LHCN-M2 (cell line): ENCODE measurements at places on chromosomes 5 and 9. TPM values are rescaled to one million over a fixed set of nuclear protein-coding genes. Genes with fewer than 3 reads are reported as not detected.

GRCh38 chr5:158805195-158805594 is 294.5 kb downstream of the EBF1 start:
- no peak for DNase-seq

- no peak for DNase-seq
Measured at GRCh38 chr9:95870906-95871305, 4.6 kb upstream of the ERCC6L2 start.

DNA sequence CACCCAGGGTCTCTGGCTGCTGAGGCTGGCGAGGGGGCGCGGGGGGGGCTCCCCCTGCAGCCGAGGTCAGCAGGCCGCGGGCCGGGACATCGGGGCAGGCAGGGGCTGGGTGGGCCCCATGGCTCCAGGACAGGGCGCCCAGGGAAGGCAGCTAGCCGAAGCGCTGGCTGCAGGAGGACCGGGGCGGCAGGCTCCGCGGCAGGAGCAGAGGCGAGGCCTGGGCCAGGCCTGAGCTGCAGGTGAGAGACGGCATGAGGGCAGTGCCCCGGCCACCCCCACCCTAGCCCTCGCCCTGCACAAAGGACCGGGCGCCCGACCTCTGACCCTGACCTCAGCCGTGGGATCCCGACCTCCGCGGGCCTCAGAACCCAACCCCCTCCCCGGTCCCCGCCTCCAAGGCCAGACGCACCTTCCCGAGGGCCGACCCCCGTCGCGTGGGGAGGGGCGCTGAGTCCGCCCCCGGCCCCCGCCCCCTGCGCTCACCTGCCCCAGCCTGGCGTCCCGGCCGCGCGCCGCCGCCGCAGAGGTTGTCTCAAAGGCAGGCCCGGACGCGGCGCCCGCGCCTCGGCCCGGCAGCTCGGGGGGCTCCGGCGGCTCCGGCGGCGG is 431 bp downstream of the RNF208 start:
- DNase-seq = no peak

FOXD4 gene
- total RNA-seq = 0.06 and 0.52 TPM in 2 replicates

GRCh38 chr5:129474544-129474943 is 14.4 kb downstream of the ADAMTS19 start:
- no peak for DNase-seq

DNA sequence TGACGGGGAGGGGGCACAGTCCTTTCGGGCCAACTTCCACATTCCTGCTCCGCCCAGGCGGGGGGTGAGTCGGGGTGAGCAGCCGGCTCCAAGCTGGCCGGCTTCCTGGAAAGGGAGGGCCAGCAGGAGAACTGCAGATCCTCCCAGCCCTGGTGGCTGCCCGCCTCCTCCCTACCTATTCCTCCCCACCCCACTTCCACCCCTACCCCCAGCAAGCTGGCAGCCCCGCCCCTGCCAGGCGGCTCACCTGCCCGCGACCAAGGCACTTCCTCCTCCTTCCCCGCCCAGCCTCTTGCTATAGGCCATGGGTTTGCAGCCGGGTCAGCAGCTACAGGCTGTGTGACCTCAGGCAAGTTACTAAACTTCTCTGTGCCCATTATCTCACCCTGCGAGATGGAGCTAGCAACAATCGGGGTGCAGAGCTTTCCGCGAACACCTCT is 5.6 kb upstream of the IRF1 start:
- DNase-seq = peak; percentile 73

NME5 gene
- 0.17 TPM in 1 of 2 replicates, not detected in the other for total RNA-seq

DNA sequence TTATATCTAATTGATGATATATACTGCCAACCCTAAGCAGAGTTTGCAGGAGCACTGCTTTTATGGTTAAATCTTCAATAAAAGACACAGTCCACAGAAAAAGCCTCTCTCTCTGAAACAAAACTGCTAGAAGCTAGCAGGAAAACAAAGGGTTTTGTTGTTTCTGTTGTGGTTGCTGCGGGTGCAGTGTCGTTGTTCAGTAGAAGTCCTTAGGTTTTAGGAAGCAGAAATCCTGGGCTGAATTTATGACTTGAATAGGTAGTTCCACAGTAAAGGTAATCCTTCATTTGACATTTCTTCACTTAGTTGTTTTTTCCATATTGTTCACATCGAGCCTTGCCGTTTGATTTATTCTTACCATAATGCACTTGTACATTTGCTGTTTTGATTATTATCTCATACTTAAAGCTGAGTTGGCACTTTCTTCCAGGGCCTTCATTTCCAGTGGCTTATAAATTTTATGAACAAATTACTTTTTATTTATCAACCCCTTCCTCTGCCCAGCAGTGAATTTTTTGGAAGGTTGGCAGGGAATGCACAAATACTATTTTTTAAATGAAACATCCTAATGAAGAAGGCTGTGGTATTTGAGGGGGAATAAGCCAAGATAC is 209.6 kb upstream of the SLC30A5 start:
- no peak for DNase-seq

- DNase-seq = peak; percentile 46
Measured at GRCh38 chr9:121686930-121687541, 35.6 kb downstream of the DAB2IP start.

ADCY2 gene
- total RNA-seq = not detected in 2 replicates

- DNase-seq = no peak
Measured at GRCh38 chr5:147482706-147483180, 27.1 kb downstream of the DPYSL3 start.

DNA sequence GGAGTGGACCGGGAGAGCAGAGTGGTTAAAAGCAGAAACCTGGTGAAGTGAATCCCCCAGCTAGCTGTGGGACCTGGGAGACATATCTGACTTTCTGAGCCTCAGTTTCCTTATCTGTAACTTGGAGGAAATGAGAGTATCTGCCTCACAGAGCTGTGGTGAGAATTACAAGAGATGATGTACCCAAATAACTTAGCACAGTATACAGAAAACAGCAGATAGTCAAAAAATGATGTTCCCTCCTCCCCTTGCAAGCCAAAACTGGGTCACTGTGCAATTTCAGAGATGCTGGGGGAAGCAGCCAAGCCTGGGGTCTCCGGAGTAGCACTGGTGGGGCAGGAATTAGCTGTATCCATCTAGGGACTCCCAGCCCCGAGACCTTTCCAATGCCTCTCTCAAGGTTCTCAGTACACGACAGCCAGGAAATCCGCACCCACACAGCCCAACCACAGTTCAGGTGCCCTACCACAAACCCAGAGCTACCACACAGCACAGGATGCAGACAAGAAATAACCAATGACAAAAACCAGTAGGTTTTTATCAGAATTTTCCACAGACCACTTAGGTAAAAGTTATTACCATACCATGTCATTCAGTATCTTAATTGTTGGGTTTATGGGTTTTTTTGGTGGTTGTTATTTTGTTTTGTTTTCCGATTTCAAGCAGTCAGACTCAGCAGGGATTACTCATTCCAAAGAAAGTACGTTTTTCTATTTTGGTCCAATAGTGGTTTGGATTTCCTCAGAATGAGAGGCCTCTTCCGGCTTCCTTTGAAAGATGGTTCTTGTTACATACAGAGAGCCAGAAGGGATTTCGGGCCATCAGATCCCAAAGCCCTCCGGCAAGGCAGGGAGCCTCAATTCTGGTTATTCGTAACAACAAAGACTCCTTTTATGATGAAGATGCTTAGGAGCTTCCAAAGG is 4.9 kb upstream of the HRH2 start:
- DNase-seq = no peak

GRCh38 chr9:113807173-113808061 is 68.7 kb upstream of the ZNF618 start:
- peak; percentile 52 for DNase-seq

DNA sequence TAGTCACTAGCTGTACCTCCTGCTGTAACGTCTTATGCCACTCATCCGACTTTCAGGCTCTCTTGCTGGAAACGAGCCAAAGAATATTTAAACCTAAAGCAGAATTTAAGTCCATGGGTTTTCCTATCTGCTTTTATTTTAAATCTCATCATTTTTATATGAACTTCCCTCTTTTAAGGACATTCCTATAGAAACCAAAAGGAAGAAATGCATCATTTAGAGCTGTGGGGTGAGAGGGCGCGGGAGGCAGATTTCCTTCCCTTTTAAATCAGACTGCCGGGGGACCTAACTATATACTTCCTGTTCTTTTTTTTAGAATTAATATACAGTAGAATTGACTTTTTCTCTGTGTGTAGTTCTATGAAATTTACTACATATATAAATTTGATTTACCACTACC is 468.8 kb downstream of the BNC2 start:
- no peak for DNase-seq

GRCh38 chr9:126612813-126613641 is 701 bp upstream of the LMX1B start:
- no peak for DNase-seq

DNA sequence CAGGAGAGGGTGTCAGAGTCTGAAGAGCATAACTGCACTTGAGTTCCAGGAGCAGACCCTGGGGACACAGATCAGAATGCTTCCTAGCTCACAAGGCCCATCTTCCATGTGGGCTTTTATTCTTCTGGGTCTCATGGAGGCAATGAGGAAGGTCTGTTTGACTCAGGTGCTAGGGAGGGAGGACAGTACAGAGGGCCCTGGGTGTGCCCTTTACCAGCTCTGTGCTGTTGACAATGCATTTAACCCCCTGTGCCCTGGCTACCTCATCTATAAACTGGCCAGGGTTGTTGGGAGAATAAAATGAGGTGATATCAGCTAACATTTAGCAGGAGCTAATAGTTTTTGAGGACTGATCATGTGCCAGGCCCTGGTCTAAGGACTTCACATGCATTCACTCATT is 318.0 kb downstream of the DMAC1 start:
- no peak for DNase-seq

DNA sequence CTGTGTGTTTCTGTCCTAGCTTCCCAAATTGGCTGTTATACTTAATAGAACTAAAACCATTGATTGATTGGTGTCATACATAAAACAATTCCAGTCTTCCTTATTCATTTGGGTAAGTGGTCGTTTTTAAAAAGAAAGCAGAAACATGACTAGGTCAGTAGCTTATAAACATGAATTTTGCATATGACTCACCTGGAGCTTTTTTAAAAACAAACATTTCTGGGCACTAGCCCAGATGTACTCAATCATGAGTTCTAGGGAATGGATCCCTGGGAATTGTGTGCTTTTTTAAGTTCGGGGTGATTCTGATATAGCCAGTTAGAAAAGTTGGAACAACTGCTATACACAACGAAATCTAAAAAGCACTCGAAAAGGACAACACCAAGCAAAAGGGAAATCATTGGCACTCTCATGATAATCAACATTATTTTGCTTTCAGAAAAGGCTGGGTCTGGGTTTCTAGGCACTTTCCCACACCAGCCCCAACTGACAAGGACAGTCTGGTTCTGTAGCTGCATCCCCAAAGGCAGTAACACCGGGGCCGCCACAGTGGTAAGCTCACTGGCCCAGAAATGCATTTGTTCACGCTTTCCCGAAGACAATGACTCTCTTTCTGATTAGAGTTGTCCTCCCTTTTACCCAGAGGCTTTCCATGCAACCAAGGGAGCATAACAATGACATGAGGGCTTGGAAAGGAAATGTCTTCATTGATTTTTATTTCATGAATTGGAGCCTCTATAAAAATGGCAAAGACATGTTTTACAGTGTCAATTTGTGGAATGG is 664.9 kb upstream of the WWC1 start:
- peak; percentile 50 for DNase-seq

SLC6A18 gene
- not detected in 2 replicates for total RNA-seq

C9orf78 gene
- 63.3 and 79.4 TPM in 2 replicates for total RNA-seq

DNA sequence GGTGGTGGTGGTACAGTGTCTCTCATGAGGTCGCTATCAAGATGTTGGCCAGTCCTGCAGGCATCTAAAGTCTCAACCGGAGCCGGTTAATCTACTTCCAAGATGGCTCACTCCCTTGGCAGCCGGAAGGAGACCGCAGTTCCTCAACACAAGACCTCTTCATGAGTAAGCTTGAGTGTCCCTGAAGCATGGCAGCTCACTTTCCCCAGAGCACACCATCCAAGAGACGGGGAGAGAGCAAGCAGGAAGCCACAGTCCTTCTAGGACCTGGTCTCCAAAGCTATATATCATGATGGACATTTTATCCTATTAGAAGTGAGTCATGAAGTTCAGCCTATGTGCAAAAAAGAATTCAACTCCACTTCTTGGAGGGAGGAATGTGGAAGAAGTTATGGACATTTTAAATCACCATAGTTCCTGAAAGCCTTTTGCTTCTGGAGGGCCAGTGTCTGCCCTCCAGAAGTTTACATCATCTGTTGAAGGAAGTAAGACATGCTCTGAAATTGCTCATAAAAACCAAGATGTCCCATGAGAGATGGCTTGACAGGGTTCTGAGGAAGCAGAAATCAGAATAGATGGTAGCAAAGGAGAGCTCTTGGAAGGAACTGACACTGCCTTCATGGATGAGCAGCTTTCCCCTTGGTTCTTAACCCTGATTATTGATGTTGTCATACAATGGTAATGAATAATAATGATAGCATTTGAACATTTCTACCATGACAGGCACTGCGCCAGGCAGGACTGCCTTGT is 21.3 kb downstream of the GALNT10 start:
- no peak for DNase-seq

DNA sequence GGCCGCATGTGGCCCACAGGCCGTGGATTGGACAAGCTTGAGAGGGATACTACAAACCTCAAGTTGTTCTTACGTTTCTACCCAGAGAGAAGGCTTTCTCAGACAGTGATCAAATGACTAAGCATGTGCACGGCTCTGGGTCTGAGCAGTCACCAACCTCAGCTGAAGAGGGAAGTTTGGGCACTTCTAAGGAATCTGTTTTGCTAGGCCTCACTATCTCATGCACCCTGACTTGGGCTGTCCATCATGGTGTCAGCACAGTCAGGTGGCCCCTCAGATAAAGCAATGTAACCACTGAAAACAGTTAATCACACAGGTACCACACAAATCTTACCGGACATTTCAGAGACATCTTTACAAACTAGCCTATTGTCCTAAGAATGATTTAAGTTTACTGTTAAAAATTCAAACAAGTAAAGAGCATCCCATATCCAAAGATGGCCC is 24.6 kb downstream of the CSF2 start:
- peak; percentile 58 for DNase-seq

SOWAHA gene
- total RNA-seq = not detected in 2 replicates

FCN2 gene
- not detected in 2 replicates for total RNA-seq

DNA sequence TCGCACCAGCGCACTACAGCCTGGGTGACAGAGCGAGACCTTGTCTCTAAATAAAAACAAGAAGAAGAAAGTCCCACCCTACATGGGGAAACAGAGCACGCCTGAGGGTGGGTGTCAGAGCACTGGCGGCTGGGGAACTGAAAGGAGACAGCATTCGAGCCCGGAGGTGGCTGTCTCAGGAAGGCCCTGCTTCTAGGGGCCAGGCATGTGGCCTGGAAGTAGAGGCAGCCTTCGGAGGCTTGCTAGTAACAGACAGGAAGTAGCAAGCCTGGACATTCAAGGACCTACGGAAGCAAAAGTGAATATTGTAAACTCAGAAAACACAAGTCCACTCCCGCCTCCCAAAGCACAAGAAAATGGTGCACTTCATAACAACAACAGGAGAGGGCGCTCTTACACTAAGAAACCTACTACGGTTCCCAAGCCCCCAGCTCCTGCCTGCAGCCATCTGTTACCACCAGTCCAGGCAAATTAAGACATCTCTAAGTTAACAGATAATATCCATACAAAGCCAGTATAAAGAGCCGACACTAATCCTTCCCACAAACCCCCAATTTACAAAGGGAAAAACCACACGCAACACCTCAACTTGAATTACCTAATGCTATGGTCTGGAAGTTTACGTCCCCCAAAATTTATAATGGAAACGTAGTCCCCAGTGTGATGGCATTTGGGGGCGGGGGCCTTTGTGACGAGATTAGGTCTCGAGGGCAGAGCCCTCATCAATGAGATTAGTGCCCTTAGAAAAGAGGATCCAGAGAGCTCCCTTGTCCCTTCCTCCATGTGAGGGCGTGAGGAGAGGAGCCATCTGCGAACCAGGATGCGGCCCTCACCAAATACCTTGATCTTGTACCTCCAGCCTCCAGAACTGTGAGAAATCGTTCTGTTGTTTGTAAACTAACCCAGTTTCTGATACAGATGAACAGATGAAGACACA is 7.7 kb downstream of the RASGEF1C start:
- DNase-seq = peak; percentile 13

ARRDC1 gene
- 13.6 and 16.4 TPM in 2 replicates for total RNA-seq

OBP2B gene
- total RNA-seq = not detected in 2 replicates
